ENCODE measurements at places on chromosomes 16 and 17. TPM values are rescaled to one million over a fixed set of nuclear protein-coding genes. Genes with fewer than 3 reads are reported as not detected.

The CDRT15 gene
- total RNA-seq, result not detected

The SLC6A2 gene
- total RNA-seq, result 0.26 TPM

The NXN gene
- 64.4 TPM for total RNA-seq

The TMC5 gene
- 3.5 TPM for total RNA-seq

The OTOP2 gene
- under 0.01 TPM for total RNA-seq

The SKAP1 gene
- total RNA-seq, result not detected

The FSCN2 gene
- total RNA-seq, result 1.3 TPM

The CDRT4 gene
- 1.1 TPM for total RNA-seq

The KCTD11 gene
- 26.6 TPM for total RNA-seq

The PRPSAP1 gene
- 29.2 TPM for total RNA-seq

The GPATCH8 gene
- 12.3 TPM for total RNA-seq

The CD79B gene
- not detected for total RNA-seq

The CNTNAP1 gene
- 0.53 TPM for total RNA-seq

The HS3ST4 gene
- total RNA-seq, result not detected

The CCL1 gene
- total RNA-seq, result not detected

The MYO15B gene
- 3.6 TPM for total RNA-seq

The MAZ gene
- 125 TPM for total RNA-seq

The AATK gene
- total RNA-seq, result 0.51 TPM

The DHRS11 gene
- total RNA-seq, result 14.8 TPM

The JPH3 gene
- total RNA-seq, result not detected

The PHOSPHO1 gene
- total RNA-seq, result not detected

The ASGR1 gene
- 0.38 TPM for total RNA-seq

The RAPGEFL1 gene
- 11.1 TPM for total RNA-seq

The KRTAP4-9 gene
- not detected for total RNA-seq

The ZG16 gene
- not detected for total RNA-seq

The INCA1 gene
- total RNA-seq, result 0.53 TPM

The TPSD1 gene
- total RNA-seq, result not detected

The CTRB2 gene
- total RNA-seq, result not detected
